ENCODE measurements at places on chromosomes 11 and 22. TPM values are rescaled to one million over a fixed set of nuclear protein-coding genes. Genes with fewer than 3 reads are reported as not detected.

ZBED5 gene
- 72.0 TPM for total RNA-seq

PKDREJ gene
- total RNA-seq: not detected

- no peaks in the 10 kb centered on the region for H3K4me1 ChIP-seq
- no peak for DNase-seq
- H3K27ac ChIP-seq: no peak overlapping the region
- H3K36me3 ChIP-seq: no peaks in the 10 kb centered on the region
- H3K4me3 ChIP-seq: no peak overlapping the region
- H3K27me3 ChIP-seq: no peaks in the 10 kb centered on the region
Observed at GRCh38 chr11:28566339-28567089, 458.3 kb downstream of the METTL15 start.

- DNase-seq: no peak
- no peak overlapping the region for H3K4me3 ChIP-seq
- no peaks in the 10 kb centered on the region for H3K36me3 ChIP-seq
Observed at GRCh38 chr11:120025606-120026335, 112.1 kb downstream of the TRIM29 start.

DNA sequence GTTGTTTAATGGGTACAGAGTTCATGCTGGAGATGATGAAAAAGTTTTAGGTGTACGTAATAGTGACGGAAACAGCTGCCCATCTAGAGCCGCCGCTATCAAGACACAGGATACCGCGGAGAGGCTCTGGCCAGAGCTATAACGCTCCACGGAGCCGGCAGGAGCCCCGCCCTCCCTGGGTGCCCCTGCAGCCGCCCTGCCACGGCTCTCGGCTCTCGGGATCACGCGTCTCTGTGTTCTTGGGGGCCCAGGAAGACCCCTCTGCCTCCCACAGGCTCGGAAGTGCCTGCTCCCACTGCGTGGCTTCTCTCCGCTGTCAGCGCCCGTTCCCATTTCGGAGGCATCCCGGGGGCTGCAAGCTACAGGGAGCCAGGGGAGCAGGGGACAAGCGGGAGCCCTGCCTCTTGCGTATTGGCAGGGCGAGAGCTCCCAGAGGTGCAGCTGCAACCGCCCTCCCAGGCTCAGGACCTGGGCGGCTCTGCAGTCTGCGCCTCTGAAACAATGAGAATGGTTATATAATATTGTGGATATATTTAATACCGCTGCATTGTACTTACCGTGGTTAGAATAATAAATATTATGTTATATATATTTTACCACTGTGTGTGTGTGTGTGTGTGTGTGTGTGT lies 13.7 kb downstream of the GLYATL2 start:
- no peak overlapping the region for H3K27ac ChIP-seq
- H3K4me3 ChIP-seq: no peak overlapping the region
- H3K27me3 ChIP-seq: no peaks in the 10 kb centered on the region
- no peaks in the 10 kb centered on the region for H3K4me1 ChIP-seq
- no peak for DNase-seq

GRCh38 chr11:82631722-82632630 lies 101.7 kb downstream of the FAM181B start:
- H3K27me3 ChIP-seq: no peaks in the 10 kb centered on the region
- DNase-seq: no peak
- no peaks in the 10 kb centered on the region for H3K36me3 ChIP-seq
- H3K4me1 ChIP-seq: peaks cover 4% of the 10 kb centered on the region
